ENCODE measurements at places on chromosomes 16 and 17.
A peak's percentile ranks its signal among the peaks of the same experiment; 100 is the strongest.

DNA sequence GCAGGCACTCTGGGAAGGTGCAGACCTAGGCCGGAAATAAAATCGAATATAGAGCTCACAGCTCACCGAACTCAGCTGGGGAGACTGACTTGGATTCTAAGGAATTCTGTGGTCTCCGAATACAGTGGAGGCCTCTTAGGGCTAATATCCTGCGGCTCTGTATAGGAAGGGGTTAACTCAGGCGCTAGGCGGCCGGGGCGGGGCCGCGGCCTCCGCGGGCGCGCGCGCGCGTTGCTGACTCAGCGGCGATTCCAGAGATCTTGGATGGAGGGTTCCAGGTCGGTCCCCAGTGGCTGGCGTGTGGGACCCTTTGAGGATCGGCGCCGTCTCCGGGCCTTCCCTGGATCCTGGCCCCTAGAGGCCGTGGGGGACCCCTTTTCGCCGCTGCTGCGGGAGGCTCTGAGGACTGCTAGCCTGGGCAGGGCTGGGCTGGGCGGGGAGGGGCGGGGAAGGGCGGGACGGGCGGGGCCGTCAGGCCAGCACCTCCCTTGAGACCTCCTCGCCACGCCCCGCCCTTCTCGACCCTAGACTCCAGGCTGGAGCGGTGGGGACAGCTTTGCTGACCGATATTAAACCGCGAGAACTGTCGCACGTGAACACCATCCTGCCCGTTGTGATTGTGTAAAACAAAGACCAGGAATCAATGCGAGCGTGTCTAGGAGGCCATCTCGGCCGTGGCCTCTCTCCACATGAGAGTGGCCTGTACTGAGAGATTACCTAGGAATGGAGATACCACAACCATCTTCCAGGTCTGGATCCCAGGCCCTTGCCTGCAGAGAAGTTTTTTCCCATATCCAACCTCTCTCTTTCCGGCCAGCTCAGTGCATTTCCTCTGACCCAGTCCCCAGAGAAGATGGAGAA, 1.4 kb upstream of the PLEKHH3 start:
- peak; percentile 78 for DNase-seq

DNA sequence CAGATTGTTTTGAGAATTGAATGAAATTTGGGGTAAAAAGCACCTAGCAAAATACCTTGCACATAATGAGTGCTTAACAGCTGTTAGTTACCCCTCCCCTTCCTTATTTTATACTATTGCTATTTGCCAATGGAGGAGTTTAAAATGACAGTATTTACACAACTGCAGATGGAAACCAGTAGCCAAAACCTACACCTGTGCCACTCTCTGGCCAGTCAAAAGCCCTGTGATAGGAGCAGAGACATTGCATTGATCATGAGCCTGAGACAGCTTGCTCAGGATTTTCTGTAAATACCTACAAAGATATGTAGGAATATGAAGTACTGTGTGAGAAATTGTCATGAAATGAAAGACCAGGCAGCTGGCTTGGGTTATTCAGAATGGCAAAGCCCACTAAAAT, 115.3 kb upstream of the HLF start:
- DNase-seq, result no peak

- DNase-seq, result no peak
Measured at GRCh38 chr17:76122431-76123190, 18.4 kb downstream of the FOXJ1 start.

DNA sequence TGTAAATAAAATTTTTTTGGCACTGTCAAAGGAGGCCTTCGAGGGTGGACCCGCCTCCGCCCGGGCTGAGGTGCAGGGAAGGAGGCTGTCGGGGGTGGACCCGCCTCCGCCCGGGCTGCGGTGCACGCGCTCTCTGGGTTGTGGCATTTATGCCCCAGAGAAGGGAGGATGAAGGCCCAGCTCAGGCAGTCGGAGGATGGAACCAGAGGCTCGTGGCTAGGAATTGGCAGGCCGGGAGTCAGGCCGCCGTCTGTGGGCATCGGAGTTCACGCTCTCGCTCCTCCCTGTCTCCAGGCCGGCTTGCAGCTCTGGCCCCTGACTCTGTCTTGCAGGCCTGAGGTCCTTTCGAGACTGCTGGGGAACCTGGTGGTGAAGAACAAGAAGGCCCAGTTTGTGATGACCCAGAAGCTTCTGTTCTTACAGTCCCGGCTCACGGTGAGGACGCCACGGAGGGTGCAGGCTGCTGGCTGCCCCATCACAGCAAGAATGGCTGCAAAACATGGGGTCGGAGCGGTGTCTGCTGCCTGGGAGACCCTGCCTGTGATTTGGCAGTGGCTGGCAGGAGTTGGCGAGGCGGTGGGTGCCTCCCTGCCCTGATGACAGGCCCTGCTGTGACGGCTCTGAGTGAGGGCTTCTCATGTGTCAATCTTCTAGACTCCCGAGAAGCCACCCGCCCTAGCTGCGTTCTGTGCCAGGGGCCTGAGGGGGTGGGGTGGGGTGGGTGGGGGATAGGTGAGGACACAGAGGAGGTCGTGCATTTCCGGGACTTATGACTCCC, 5.9 kb downstream of the TELO2 start:
- DNase-seq, result no peak

DNA sequence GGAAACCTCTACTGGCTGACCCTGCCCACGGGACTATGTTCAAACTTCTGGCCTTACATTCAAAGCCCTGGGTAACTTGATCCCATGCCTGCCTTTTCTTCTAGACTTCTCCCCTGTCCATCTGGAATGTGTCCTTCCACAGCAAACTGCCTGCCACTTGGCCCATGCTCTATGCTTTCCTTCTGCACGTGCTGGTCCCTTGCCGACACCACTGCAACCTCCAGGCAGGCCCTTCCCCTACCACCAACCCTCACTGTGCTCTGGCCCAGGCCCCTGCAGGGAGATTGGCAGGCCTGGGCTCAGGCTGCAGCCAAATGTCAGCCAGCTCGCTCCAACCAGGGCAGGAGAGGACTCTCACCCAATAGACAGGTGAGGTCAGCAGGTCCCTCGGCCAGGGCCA, 11.0 kb downstream of the HSD11B2 start:
- no peak for DNase-seq

- DNase-seq, result no peak
Measured at GRCh38 chr17:64008346-64008745, 10.2 kb downstream of the PRR29 start.
